ENCODE measurements at places on chromosomes 13 and 19.

DNA sequence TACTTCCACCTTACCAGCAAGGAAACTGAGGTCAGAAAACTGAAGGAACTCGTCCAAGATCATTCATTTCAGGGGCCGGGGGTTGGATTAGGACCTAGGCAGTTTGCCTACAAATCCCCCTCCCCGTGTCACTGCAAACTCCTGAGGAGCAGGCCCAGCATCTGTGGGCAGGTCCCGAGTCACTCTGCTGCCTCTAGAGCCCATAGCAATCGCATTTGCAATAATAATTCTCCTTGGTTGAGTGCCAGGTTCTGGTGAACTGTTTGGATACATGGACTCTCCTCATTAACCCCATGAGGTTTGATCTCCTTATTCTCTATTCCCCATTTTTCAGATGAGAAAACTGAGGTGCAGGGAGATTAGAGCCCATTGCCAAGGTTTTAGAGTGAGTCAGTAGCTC lies 903 bp downstream of the PIN1 start:
- no peak for DNase-seq

- DNase-seq, result no peak
Observed at GRCh38 chr19:8241646-8242045, 32.5 kb downstream of the CERS4 start.

DNA sequence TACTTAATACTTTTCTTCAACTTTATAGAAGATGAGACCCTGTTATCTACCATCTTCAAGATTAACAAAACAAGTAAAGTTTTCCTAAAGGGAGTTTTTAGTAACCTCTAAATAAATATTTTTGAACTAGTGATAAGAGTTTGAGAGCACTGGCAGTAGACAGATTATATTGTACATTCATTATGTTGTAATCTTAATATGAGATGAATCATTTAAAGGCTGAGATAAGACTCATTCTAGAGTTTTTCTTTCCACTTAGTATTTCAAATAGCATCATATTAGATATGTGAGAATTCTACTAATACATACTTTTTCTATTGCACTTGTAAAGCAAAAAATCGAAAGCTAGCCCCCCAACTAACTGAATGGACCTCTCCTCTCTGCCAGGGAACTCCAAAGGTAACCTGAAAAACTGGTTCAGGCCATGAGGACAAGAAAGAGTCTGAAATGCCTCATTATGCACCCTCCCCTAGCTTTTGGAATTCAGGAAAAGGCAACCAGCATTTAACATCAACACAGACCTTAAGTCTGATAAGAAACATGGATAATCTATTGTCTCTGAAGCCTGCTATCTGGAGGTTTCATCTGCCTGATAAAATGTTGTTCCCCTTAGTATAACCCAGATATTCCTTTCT lies 875.4 kb upstream of the SLC10A2 start:
- DNase-seq, result no peak

DNA sequence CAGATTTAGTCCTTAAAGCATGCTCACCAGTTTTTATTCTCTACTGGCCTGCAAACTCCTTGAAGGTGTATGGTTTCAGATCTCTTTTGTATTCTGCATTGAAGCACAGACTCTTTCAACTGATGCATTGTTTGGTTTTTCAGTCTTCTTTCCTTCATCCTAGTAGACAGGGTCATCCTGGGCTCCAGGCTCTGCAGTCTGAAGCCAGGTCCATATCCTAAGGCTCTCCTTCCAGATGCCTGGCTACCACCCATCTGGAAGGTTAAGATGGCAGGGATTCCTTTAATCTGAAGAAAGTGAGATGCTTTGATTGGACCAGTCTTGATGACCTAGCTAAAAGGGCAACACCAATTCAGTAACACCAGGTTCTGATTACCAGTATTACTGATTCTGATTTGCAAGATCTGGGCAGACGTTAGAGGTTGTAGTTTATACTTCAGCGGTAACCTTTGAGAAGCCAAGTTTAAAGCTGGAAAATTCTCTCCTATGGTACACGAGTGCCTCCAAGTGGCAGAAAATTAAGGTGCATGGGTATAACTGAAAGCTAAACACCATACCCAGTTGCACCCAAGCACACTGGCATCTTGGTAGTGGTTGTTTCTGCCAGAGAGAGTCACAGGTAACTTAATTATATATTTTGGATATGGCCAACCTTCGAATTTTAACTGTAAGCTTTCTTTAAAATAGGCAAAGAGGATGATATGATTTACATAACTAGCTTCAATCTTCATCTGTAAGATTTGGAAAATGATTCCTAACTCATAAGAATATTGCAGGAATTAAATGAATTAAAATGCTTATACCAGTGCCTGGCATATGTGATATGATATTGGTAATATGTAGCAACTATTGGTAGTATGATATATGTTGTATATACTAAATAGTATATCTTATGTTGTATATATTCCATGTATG lies 1651.9 kb upstream of the MIR17HG start:
- no peak for DNase-seq

DNA sequence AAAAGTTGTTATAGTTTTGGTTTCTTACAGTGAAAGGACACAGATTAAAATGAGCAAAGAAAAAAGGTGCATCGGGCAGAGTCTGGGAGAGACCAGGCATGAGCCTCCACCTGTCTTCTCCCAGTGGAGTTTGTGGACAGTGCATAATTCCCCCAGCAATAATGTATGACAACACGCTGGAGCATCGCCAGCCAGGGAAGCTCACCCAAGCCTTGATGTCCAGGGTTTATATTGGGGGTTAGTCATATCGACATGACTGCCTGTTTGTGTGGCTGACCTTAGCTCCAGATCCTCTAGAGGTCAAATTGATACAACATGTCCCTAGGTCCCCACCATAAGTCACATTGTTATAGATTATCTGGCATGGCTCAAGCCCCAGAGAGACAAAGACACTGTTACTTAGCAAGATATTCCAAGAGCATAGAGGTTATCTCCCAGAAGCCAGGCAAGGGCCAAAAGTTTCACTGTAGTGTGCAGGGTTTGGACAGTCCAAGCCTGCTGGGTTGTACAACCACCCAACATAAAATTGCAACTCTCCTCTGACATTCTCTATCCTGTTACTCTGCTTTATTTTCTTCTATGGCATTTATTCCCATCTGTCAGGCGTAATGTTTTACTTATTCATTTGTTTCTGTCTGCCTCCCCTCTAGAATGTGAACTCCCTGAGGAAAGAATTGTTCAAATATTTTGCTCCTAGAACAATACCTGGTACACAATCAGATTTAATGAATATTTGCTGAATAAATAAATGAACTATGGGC lies 5.6 kb upstream of the KLK13 start:
- no peak for DNase-seq

DNA sequence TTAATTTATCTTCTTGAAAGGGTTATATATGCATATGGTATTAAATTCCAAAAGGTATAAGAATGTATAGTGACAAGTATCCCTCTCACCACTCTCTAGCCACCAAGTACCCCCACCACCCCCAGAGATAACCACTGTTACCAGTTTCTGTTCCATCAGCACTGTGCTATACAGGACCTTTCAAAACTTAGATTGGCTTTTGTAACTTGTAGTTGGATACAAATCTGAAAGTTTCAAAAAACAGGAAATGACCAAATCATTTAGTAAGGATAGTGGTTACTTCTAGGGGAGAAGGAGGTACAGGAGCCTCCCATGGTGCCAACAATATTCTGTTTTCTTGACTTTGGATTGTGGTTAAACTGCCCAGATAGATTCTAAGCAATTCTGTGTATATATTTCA lies 56.7 kb downstream of the AKAP11 start:
- no peak for DNase-seq

DNA sequence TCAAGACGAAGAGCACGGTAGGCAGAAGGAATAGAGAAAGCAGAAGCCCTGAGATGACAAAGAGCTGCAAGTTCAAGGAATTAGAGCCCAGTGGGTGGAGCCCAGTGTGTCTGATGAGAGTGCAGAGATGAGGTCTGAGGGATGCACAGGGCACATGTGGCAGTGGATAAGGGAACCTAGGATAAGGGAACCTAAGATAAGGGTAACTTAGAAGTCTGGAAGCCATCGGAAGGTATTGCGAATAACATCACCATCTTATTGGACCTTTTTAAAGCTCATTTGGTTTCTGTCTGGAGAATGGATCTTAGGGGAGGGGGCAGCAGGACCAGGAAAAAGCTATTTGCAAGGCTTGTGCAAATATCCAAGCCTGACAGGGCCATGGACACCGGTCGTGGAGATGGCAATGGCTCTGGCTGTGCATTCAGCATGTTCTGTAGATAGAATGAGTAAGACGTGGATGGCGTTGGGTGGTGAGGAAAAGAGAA lies 1.3 kb downstream of the FPR3 start:
- DNase-seq, result no peak

DNA sequence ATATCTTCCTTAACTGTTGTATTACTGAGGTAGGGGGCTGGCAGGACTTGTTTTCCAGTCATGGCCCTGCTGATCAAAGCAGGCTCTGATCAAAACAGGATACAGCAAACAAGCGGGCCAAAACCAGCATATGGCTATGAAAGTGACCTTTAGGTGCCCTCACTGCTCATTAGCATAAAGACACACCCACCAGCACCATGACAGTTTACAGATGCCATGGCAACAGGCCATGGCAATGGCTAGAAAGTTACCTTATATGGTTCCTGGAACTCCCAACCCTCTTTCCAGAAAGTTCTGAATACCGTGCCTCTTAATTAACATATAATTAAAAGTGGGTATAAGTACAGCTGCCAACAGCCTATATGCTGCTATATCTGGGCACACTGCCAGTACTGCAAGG lies 551.4 kb upstream of the SGCG start:
- no peak for DNase-seq

DNA sequence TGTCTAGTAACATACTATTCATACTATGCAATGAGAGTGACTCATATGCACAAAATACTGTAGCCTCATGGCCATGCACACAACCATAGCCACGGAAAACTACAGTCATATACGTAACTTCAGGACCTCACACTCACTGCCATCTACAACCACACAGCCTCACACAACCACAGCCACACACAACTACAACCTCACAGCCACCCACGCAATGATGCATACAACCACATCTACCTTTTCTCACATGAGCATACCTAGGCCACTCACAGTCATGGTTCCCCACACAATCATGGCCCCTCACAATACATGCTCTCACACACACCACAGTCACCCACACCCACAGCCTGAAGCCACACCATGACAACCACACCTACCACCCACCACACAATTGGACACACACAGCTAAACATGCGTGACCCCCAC lies 8.7 kb upstream of the TNFSF14 start:
- no peak for DNase-seq

DNA sequence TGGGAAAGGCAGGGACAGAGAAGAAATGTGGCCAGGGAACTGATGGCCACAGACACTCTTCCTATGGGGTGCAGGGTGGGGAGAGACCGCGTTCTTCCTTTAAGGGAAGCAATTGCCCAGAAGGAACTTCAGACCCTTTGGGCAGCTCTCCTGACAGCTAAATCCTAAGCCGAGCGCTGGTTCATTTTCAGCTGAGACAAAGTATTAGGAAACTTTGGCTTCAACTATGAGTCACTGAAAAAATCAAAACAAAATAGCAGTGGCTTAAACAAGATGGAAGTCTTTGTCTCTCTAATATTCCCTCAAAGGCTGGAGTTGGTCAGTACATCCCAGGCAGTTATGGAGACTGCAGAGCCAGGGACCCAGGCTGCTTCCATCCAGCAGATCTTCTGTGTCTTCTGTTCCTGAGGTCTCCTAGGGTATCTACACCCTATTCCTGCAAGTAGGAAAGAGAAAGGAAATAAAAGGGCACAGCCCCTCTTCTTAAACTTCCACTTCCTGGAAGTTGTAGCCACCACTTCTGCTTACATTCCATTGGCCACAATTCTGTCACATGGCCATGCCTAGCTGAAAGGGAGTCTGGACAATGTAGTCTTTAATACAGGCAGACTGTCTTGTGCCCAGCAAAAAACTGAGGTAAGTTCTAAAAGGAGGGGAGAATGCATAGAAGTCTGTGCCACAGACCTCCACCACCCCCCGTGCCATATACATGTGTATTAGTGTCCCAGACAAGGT lies 163.5 kb downstream of the KATNAL1 start:
- DNase-seq, result no peak

DNA sequence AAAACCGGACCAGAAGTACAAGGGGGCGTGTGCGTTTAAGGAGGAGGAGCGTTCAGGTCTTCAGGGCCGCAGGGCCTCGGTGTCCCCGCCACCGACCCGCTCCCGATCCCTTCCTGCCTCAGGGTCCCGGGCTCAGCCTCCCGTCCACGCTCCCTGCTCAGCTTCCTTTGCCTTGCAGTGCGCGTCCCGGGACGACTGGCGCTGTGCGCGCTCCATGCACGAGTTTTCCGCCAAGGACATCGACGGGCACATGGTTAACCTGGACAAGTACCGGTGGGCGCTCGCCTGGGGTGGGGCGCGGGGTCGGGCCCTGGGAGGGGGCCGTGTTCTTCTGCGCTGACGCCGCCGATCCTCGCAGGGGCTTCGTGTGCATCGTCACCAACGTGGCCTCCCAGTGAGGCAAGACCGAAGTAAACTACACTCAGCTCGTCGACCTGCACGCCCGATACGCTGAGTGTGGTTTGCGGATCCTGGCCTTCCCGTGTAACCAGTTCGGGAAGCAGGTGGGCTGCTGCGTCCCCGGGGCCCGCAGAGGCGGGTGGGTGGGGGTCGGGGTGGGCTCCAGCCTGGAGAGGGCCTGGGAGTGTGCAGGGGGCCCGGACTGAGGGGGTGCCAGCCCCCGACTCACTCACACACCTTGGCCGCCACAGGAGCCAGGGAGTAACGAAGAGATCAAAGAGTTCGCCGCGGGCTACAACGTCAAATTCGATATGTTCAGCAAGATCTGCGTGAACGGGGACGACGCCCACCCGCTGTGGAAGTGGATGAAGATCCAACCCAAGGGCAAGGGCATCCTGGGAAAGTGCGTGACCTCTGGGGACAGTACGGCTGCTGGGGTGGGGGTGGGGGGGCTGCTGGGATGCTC lies 1.4 kb downstream of the GPX4 start:
- no peak for DNase-seq

GRCh38 chr13:113535381-113535781 lies 44.9 kb upstream of the DCUN1D2 start:
- no peak for DNase-seq

GRCh38 chr19:58021541-58022282 lies 12.1 kb upstream of the ZSCAN1 start:
- DNase-seq, result peak; percentile 54

GRCh38 chr13:47672245-47673008 lies 328.6 kb downstream of the SUCLA2 start:
- DNase-seq, result peak; percentile 96

DNA sequence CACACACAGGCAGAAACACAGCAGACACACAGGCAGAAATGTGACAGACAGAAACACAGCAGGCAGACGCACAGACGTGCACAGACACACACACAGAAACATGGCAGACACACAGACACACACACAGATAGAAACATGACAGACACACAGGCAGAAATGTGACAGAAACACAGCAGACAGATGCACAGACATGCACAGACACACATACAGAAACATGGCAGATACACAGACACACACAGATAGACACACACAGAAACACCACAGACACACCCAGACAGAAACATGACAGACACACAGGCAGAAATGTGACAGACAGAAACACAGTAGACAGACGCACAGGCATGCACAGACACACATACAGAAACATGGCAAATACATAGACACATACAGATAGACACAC lies 1.3 kb downstream of the TBXA2R start:
- no peak for DNase-seq

GRCh38 chr19:38952395-38953165 lies 21.8 kb downstream of the MRPS12 start:
- DNase-seq, result no peak

- no peak for DNase-seq
Observed at GRCh38 chr13:80946008-80946802, 605.3 kb upstream of the SPRY2 start.

- no peak for DNase-seq
Observed at GRCh38 chr13:99009987-99010551, 32.2 kb upstream of the DOCK9 start.

- DNase-seq, result no peak
Observed at GRCh38 chr19:45161738-45162607, 1.2 kb upstream of the NKPD1 start.
